Stimulated activated CD4-positive, alpha-beta T cell treated with anti-CD3 and anti-CD28 coated beads, Interleukin-1b, Interleukin-23, amount 100 ng/mL, for 48 hours (primary cell): ENCODE measurements at places on chromosomes 3 and 15.

DNA sequence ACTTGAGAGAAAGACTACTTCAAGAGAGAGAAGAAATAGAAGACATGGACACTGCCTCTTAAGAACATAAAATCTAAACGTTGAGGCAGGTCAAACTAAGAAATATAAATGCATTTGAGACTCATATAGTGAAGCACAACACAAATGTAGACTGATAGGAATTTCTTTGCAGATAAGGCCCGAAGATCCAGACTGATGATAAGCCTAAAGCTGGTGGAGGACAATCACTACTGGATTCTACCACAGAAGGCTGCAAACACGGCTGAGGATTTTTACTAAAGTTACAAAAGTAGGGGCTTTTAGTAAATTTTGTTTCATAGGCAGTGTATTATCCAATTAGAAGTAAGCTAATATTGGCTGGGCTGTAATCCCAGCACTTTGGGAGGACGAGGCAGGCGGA is 278.3 kb downstream of the RAP2B start:
- no peak for DNase-seq

- DNase-seq, result no peak
Measured at GRCh38 chr3:194396859-194397756, 2.0 kb downstream of the GP5 start.

DNA sequence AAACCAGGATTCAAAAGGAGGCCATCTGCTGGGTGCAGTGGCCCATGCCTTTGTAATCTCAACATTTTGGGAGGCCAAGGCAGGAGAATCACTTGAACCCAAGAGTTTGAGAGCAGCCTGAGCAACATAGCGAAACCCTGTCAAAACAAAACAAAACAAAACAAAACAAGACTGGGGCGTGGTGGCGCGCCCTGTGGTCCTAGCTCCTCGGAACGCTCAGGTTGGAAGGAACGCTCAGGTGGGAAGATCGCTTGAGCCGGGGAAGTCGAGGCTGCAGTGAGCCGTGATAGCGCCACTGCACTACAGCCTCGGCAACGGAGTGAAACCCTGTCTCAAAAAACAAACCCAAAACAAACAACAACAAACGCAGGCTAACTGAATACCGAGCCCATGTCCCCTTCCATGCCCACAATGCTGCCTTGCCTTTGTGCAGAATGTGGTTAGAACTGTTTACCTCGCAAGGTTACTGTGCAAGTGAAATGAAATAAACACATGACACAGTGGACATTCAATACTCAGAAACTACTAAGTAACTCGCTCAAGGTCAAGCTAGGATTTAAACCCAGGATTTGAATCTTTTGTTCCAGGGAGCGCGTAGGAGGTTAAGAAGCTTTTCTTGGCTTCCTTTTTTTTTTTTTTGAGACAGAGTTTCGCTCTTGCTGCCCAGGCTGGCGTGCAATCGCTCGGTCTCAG is 766 bp upstream of the EMC4 start:
- DNase-seq, result no peak

GRCh38 chr15:77097921-77098320 is 27.0 kb upstream of the TSPAN3 start:
- no peak for DNase-seq

- DNase-seq, result no peak
Measured at GRCh38 chr3:150216866-150217600, 191.1 kb upstream of the TSC22D2 start.

DNA sequence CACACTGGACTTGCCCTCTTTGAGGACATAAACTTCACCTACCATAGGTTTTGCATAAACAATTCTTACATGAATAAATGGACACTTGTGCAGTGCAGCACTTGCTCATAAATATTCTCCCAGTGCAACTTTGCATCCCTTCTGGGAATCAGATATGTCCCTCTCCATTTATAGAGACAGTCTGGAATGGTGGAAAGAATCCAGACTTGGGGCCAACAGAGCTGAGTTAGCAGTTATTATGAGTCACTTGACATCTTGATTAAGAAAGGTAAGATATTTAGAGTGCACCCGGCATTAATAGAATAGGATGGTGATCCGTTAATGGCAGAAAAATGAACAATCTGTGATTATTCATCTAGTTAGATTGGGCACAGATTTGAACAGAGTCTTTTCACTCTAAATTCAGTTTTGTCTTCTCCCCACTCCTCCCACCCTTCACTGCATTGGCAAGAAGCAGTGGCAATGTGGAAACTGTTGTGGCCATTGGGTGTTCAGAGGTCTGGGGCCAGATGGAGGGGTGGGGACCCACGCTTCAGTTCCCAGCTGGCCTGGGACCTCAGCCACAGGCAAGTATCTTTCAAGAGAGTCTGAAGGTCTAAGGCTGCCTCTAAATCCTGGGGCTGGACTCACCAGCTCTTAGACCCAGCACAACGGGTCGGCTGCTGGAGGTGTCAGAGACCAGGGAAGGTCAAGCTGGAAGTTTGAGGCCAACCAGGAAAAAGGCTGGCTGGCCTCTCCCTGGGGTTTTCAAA is 58.9 kb upstream of the KY start:
- DNase-seq, result no peak

DNA sequence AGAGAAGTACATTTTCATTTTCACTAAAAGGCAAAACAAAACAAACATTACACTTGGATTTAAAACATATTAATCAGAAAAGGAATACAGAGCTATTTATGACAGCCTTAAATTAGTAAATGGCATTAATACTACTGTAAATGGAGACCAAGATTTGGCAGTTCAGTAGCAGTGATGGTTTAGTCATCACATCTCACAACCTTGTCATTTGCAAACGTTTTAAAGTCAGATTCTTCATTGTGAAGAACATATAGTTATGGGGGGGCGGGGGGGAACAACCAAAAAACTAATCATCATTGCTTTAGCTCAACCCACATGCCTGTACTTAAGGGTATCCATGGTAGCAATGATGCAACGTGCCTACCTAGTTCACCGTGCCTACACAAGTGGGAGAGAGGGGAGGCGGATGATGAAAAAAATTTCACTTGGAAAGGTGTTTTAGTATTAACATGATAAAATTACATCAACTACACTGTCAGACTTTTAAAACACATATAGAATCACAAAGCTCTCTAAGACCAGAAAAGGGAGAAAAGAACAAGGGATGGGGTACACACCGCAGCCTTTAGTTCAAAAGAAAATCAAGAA is 40.1 kb downstream of the DLG1 start:
- DNase-seq, result no peak

- DNase-seq, result no peak
Measured at GRCh38 chr15:34514251-34514670, 69.2 kb downstream of the GOLGA8B start.

- DNase-seq, result peak; percentile 64
Measured at GRCh38 chr3:16884748-16885592, at the start of gene PLCL2. PLCL2 (plus strand) TSS chr3:16884955; CDS start chr3:16885040, 85 bp downstream.

DNA sequence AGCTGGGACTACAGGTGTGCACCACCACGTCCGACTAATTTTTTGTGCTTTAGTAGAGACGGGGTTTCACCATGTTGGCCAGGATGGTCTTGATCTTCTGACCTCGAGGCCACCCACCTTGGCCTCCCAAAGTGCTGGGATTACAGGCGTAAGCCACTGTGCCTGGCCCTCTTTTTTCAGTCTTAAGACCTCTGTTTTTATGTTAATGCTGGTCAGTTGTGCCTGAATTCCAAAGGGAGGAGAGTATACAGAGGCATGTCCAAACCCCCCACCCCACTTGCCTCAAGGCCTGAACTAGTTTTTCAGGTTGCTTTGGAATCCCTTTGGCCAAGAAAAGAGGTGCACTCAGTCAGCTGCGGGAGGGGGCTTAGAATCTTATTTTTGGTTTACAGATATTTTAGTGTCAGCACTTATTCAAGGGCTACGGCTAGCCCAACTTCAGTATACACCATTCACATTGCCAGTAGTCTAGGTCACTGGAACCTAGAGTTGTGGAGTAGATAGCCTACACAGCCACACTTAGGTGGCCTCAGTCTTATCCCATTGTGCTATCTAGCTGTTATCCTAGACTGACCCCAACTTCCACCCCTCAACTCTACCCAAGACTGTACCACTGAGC is 128.0 kb upstream of the TPM1 start:
- no peak for DNase-seq

DNA sequence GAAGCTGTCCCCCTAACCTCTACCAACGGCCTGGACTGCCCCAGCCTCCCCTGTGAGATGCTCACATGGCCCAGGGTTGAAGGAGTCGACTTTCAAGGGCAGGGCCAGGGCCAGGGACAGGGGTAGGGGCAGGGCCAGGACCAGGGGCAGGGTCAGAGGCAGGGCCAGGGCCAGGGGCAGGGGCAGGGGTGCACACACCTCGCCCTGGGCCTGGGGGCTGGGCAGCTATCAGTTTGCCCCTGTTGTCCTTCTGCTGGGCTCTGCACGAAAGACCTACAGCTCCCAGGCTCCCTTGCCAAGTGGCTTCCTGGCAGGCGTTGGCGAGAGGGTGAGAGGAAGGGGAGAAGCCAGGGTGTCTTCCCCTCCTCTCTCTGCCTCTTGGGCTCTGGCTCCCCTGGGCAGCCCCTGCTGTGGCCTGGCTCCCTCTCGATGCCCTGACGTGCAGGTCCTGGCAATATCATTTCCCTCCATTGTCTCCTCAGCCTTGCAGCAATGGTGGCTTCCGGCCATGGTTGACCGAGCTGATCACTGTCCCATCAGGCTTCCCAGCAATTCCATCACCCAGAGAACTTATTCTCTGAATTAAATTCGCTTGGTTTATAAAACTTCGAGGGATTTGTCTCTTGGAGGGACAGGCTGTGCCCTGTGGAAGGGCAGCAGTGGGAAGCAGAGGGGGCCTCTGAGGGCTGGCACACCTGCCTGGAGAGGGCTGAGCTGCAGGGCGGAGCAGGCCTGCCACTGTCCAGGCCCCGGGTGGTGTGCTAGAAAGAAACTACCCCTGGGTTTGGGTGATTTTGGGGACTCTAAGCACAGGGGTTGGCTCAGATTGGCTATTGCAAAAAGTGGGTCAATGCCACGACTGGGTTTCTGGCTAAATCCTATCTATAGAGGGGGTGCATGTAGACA is 13.9 kb downstream of the PRR23E start:
- no peak for DNase-seq

DNA sequence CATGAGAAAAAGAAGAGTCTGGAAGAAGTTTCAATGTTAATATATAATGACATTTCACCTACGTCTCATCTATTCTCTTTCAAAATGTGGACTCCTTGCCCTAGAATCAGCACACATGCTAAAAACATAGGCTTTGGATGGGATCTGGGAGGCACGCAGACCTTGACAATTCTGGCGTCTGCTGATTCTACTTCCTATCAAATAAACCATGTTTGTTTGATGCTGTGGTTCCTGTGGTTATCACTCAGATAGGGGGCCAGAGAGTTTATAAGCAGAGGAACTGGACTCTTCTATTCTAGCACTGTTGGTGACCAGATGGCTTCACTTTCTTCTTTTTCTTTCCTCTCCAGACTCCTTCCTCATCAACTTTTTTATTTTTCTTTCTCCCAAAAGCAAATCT is 336.8 kb downstream of the DIPK2A start:
- DNase-seq, result no peak

GRCh38 chr15:100863796-100864267 is 15.8 kb upstream of the ALDH1A3 start:
- no peak for DNase-seq

DNA sequence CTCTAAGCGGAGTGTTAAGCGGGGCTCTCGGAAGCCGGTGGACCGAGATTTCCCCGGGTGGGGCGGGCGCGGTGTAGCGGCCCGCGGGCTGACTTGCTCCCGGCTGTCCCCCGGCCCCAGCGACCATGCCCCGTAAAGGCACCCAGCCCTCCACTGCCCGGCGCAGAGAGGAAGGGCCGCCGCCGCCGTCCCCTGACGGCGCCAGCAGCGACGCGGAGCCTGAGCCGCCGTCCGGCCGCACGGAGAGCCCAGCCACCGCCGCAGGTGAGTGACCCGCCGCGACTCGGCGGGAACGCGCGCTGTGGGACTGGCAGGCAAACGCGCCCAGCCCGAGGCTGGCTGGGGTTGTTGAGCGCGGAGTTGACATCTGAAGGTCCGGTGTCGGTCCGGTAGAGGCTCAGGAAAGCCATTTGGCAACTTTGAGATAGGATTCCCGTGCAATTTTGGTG is 1.3 kb downstream of the SMC4 start:
- peak; percentile 10 for DNase-seq

GRCh38 chr3:72633534-72633933 is 214.7 kb downstream of the SHQ1 start:
- peak; percentile 49 for DNase-seq

- DNase-seq, result no peak
Measured at GRCh38 chr15:64521726-64522164, 61.4 kb downstream of the ZNF609 start.

GRCh38 chr15:68653031-68653635 is 74.3 kb downstream of the CORO2B start:
- DNase-seq, result no peak

DNA sequence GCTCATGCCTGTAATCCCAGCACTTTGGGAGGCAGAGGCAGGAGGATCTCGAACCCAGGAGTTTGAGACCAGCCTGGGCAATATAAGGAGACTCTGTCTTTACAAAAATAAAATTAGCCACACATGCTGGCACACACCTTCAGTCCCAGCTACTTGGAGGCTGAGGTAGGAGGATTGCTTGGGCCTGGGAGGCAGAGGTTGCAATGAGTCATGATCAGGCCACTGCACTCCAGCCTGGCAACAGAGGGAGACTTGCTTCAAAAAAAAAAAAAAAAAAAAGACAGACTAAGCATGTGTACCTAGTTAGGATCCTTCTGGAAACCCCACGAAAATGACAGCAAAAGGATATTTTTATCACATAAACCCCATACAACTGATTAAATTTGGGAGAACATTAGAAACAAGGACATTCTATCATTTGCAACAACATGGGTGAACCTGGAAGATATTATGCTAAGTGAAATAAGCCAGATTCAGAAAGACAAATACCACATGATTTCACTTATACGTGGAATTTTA is 44.9 kb downstream of the METTL6 start:
- no peak for DNase-seq

GRCh38 chr3:144104679-144105078 is 133.1 kb downstream of the DIPK2A start:
- DNase-seq, result no peak

DNA sequence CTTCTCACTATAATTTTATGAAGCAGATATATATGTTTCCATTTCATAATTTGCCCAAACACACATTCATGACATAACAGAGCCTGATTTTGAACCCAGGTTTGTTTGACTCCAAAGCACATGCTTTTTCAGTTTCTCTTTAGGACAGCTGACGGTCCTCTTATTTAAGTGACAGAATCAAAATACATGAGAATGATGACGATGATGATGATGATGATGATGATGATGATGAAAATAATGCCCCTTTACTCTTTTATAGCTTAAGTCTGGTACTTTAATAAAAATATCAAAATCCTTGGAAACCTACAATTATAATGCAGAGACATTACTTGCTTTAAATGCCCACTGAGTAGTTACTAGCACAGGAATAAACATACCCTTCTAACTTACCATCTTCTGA is 15.3 kb downstream of the COPB2 start:
- no peak for DNase-seq

DNA sequence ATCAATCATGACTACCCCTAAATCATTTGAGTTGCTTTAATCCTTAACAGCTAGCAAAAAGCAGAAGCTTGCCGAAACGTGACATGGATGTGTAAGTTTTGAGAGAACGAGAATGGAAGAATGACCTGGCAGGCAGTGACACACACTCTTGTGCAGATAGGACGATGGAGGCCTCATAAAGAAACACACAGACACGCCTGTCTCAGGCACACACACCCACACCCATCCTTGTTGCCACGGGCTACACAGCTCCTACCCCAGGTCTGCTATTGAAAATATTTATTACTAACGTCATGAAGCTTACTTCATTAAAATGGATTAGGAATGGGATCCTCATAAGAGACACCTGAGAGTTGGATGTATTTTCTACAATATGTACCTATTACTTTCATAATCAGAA is 8.5 kb downstream of the MYO5C start:
- no peak for DNase-seq

- DNase-seq, result no peak
Measured at GRCh38 chr15:31206386-31207181, 105.1 kb upstream of the TRPM1 start.
